ENCODE measurements at places on chromosomes 3 and 15.

DNA sequence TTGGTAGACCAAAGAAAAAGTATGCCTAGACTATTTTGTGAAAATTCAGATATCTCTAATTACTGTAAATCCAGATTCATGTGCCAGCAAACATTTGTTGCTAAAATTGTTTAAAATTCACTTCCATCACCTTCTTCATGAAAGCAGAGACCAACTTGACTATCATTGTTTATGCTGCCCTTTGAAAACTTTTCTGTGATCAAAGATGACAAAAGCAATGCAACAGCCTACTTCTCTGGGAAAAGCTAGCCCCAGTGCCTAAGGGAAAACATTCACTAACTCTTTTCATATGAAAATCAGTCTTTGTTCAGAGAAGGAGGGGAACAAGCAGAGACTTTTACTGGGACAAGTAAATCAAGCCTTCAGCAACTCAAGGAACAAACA, 178.0 kb upstream of the P2RY1 start:
- DNase-seq, result no peak

GRCh38 chr3:125200731-125201139, 11.8 kb downstream of the SLC12A8 start:
- DNase-seq, result no peak

DNA sequence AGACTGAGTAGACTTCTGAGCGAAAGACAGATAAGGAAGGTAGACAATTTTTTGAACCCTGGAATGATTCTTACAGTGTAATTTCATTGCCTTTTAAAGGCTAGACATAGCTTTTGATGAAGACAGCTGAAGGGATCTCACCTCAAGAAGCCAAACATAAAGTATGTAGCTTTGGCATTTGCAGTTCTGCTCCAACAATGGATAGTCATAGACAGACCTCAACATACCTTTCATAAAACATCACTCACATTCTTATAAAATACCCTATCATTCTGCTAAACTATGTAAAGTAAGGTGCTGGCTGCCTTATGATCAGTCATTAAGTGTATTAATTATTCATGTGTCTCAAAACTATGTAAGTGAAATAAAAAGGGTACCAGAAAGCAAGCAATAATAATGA, 70.0 kb downstream of the UBE3A start:
- no peak for DNase-seq

- DNase-seq, result no peak
Measured at GRCh38 chr3:176510097-176510496, 687.2 kb downstream of the TBL1XR1 start.

DNA sequence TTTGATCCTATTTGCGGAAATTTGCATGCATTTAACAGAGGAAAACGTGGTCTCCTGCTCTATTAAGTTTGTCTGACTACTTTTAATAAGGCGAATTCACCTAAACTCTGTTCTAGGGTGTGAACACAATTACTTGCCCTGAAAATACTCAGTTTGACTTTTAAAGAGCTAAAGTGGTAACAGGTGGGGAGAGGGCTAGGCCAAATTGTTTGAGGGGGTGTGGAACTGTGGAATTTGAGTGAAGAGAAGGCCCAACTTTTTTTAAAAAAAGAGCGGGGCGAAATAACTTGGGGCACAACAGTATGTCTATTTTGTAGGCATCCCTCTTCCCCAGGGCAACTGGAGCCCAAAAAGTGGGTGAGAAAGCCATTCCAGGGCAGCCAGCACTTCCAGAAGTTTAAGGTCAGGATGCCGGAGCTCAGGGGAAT, 580 bp upstream of the FXR1 start:
- DNase-seq, result no peak

DNA sequence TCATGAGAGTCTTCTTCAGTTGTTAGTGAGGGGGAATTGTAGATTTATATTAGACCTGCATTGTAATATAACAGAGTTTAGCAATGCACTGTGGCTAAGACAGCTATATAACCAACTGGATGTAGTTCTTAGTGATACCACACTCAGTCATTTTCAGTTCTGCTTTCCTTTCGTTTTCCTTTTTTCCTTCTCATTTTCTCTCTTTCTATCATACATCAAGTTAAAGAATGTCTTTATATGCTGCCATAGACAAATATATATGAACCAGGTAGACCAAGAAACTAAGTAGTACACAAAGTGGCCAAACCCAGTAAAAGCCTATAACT, 43.7 kb upstream of the CD47 start:
- no peak for DNase-seq

DNA sequence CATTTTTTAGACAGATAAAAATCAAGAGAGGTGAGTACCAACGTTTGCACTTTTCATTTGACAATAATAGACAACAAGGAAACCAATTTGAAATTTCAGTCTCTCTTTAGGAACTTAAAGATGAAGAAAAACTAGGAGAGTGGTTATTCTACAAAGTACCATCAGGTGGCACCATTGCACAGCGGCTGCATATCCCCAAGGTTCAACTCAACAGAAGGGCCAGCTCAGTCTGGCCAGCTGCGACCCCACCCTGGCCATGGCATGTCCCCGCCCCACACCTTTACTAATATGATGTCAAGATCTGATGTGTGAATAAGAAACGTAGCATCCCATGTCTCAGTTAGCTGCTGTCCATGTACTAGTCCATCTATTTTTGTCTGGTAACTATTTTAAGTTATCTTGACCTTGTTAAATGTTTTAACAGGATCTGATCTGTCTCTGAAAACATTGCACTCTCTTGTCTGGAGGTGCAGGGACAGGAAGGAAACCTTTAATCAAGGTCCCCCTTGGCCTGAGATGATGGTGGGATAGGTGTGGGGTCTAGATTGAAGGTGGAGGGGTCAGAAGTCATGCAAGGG, 35.5 kb upstream of the CGNL1 start:
- DNase-seq, result peak; percentile 20

DNA sequence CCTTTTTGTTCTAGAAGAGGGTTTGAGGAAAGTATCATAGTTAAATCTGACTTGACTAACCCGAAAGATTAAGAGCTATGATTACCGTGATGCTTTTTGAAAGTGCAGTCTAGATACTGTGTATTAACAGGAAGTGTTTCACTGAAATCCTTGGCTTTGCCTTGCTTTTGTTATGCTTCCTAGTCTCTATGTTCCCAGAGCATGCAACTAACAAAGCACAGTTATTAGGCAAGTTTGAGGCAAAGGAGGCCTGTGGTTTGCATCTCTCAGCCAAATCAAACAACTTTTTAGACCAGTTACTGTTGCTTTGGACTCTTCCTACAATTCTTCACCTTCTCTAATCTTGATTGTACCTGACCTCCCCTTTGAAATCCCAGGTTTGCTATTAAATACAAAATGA, 3.9 kb downstream of the LXN start:
- DNase-seq, result no peak

- DNase-seq, result no peak
Measured at GRCh38 chr15:26115229-26115943, 252.3 kb upstream of the ATP10A start.

DNA sequence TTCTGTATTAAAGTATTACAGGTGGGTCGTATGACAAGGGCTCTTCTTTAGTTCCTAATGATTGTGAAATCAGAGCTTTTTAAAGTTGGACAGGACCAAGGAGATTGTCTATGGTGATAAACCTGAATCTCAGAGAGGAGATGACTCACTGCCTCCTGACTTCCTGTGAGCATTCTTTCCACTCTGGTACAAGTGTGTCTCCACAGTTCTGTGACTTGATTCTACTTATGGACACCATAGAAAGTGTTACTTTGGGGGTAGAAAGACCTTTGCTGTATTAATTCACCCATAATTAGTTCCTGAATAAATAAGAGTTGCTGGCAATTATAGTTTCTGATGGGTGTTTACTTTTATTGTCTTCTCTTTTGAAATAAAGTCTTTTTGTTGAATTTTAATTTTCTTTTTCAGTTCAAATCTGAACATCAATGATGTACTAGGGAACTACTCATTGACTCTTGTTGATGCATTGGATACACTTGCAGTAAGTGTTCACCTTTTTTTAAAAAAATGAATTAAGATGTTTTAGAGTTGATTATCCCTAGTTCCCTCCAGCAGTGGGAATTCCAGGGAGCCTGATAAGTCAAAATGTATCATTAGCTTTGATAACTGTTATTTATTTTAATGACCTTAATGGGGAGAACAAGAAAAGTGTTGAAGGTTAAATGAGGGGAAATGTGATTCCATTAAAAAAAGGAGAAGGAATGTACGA, 7.4 kb downstream of the EDEM1 start:
- DNase-seq, result no peak

- DNase-seq, result no peak
Measured at GRCh38 chr15:53034767-53035245, 244.7 kb upstream of the ONECUT1 start.

GRCh38 chr3:8741581-8742261, 8.1 kb downstream of the CAV3 start:
- no peak for DNase-seq

GRCh38 chr15:67147396-67147949, 82.1 kb downstream of the SMAD3 start:
- DNase-seq, result no peak

DNA sequence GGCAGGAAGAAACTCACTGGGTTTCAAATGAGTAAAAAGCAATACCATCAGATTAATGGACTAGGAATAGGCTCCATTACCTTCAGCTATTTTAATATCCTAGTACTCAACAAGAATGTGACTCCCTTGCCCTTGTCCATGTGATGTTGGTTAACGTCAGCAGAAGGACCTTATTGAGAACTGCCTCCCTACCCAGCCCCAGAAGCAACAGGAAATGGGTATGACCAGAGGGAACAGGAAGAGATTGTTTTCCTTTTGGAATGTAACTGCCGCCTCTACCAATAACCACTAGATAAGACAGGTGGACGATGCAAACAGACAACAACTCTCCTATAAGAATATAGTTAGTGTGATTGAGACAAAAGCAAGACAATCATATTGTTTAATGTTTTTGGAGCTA, 10.4 kb upstream of the MME start:
- DNase-seq, result no peak

GRCh38 chr15:32649342-32649741, 7.8 kb downstream of the SCG5 start:
- no peak for DNase-seq

DNA sequence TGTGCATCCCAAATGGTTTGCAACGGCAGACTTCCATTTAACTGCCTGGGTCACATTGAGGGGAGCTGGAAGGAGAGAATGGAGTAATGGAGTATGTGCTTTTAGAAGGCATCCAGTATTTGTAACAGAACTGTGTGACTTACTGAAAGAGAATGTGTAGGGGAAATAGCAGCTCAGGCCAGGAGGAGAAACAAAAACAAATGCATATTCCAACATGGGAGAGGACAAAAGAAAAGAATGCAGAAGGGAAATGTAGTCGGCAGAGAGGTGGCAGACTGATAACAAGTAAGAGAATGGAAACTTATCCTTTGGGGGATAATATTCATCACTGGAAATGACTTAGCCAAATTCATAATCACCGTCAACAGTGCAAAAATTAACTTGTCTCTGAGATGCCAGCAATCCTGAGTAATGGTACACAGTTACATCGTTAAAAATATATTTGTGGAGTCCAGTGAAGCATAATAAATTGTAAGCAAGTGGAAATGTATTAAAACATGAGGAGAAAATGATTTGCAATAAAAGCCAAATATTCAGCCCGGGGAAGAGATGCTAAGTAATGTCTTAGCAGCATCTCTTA, 294.9 kb upstream of the SGO1 start:
- DNase-seq, result no peak

GRCh38 chr3:41301548-41301947, 102.2 kb downstream of the CTNNB1 start:
- no peak for DNase-seq

All from NCI-H2029 treated with DMSO at 0.1 percent for 48 hours (cell line).